Gastroesophageal sphincter (tissue), 4 donors: ENCODE measurements at places on chromosomes 6 and 20. TPM values are rescaled to one million over a fixed set of nuclear protein-coding genes. Genes with fewer than 3 reads are reported as not detected.

DNA sequence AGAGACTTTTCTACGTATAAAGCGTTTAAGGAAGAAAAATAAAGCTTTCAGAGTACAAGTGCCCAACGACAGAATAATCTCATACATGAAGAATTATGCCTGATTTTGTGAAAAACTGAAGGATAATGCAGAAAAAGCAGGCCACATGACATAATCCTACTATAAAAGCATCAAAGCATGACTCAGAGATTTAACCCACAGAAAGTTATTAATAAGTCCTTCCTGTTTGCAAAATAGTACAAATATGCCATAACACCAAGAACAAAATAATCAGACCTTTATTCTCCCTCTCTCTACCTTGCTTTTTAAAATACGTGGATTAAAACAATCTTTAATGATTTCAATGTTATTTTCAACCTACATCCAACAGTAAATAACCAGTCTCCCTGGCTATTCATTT lies 118.6 kb upstream of the BCLAF1 start:
- no peak for ATAC-seq

The SLC52A3 gene
- 1.7 TPM for total RNA-seq

GRCh38 chr6:40871424-40871823 lies 167.6 kb downstream of the UNC5CL start:
- no peak for ATAC-seq

The LY6G6D gene
- not detected for total RNA-seq

DNA sequence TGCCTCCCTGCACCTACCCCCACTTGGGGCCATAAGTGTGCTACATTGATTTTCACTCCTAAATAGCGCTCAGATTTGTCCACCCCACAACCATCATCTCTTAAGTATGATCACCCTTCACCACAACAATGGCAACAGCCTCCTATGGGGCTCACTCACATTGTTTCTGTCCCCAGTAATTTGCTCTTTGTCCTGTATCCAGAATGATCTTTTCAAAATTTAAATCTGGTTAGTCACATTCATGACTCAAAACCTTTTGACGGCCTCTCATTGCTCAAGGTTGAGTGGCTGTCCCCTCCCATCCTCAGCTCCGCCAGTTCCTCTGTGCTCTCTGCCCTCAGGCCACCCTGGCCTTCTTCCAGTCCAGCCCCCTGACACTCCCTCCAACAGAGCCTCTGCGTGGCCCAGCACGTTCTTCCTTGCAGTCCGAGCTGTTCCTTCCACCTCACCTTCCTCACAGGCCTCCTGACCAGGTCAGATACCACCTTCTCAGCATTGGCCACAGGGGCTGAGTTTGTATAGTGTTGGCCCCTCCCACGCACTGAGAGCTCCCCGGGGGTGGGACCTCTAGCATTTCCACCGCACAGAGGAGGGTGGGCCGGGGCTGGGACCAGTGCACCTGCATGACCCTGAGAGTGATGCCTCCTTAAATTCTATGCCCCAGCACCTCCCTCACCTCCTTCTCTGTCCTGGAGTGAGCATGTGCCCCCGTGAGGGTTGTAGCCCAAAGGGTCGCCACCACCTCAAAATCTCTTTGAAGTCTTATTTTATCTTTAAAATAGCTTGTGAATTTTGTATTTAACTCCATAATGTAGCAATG lies 2.4 kb upstream of the PPP1R3G start:
- no peak for ATAC-seq

GRCh38 chr6:131051341-131051740 lies 11.7 kb downstream of the EPB41L2 start:
- ATAC-seq = no peak

The MACROD2 gene
- 4.0 TPM for total RNA-seq

GRCh38 chr20:17560344-17561074 lies 9.4 kb upstream of the DSTN start:
- ATAC-seq = no peak

DNA sequence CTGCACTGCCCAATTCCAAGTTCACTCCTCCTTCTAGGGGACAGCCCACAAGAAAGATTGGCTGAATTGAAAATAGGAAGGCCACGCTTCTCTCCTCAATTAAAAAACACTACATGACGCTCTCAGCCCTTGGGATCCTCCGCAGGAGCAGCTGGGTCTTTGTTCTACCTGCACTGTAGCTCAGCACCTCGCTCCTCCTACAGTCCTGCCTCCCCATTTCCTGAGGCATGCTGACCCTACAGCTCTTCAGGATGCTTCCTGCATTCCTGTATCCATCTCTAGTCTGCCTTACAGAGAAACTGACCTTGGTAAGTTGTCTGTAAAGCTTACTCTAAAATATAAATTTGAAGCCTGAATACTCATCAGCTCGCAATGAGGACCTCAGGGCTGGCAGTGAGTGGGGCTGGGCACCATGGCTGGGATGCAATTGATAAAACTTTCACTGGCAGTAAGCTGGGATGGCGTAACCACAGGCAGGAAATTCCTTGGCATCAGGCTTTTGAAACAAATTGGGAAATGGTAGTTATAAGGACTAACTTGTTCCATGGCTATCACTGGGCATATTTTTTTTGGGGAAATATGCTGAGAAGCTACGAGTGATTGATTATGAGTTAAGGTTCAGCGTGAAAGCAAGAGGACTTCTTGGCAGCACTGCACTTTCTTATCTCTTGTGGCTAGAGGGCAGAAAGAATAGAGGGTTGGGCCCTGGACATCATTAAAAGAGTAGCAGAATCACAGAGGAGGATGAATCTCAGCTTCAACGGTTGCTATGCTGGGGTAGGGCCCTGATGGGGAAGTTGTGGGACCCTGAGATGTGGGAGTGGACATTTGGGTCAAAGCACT lies 11.7 kb upstream of the SIRPB1 start:
- ATAC-seq = no peak

The MAN1A1 gene
- total RNA-seq = 73.3 TPM

The HLA-DPA1 gene
- total RNA-seq = 125 TPM

DNA sequence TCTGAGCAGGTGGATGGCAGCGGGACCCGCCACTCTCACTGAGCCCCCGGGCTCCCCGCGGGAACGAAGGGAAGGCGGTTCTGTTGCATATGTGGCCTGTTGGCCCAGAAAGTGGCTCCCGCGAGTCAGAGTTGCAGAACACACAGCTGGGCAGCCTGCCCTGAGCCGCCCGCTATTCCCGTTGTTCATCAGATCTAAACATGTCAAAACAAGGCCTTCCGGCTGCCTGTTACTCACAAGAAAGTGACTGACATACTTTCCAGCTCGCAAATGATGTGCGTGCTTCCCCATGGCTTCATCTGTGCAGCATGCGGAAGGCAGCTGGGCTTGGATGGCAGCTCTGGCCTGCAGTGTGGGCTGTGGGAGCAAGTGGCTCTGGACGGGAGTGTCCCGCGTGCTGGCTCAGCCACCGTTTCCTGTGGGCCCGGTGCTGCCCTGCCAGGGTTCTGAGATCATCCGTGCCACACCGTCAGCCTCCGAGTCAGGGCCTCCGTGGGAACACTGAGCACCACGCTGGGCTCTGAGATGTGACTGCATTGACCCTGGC lies 227.3 kb downstream of the ERMARD start:
- ATAC-seq = no peak

GRCh38 chr6:150987371-150987828 lies 121.9 kb downstream of the MTHFD1L start:
- no peak for ATAC-seq

DNA sequence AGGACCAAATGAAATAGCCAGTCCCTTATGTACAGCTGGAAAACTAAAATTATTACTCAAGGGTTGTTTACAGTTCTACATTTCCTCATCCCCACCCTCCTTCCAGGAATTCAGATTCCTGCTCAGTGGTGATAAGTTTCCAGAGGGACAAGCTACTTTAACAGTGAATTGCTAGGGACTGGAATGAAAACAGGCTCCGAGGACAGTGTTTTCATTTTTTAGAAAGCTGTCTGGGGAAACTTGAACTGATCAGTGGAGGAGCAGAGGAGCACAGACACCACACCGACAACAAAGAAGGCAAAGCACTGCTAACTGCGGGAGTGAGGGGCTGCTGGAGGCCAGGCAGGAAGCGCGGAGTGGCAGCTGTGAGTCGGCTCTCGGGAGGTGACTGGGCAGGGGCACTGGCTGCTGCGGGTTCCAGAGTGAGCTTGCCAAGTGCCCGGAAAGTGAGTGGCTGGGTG lies 322.2 kb downstream of the ESR1 start:
- ATAC-seq = peak; percentile 80

DNA sequence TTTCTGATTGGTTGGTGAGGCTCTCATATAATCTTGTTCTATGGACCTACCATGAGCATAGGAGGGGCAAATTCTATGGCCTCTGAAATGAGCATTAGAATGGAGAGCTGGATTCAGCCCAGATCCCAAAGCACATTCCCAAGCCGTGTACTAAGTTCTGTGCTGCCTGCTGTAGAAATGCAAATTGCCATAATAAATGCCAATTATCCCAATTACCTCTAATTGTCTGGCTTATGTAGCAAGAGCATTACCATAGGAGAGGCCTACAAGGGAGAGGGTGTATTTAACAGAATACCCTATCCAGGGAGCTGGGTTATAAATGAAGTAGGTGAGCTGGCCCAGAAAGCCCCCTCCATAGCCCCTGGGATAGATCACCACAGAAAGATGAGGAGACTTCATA lies 126.8 kb downstream of the LRFN2 start:
- ATAC-seq = no peak

GRCh38 chr20:44071057-44071456 lies 115.9 kb downstream of the JPH2 start:
- no peak for ATAC-seq

DNA sequence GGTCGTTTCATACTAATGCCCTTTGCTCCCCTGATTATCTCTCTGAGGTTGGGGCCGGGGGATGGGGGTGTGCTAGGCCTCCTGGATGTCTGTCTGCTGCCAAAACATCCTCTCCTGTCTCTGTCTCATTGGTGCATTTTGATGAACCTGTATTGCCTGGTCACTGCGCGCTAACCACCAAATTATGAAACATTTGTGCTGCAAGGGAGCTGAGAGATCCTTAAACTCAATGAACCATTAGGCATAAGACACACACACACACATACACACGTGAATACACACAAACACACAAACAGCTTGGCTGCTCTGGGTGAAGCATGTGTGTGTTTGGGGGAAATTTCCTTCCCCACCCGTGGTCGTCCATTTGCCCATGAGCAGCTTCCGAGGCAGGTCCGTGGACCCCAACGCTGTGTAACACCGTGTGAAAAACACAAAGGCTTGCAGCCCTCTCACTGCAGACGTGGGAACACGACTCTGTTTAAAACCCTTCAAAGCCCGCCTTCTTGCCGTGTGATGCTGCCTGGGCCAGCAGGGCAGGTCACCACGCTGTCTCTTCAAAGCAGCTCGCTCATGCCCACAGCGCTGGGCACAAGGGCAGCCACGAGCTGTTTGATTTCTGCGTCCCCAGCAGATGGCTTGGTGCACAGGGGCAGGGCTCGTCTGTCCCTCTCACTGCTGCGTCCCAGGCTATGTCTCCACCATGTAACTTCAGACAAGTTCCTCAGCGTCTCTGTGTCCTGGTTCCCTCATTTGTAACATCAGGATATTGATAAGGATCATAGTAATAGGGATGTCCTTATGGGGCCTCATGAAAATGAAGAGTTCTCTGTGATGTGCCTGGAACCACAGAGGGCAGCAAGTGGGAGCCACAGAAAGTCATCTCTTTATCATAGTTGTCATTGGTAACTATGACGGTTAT lies 96.8 kb downstream of the CDH26 start:
- no peak for ATAC-seq

The MCM9 gene
- total RNA-seq = 25.7 TPM

The RFX6 gene
- total RNA-seq = not detected

The CD164 gene
- 87.2 TPM for total RNA-seq

The TEAD3 gene
- total RNA-seq = 68.1 TPM

DNA sequence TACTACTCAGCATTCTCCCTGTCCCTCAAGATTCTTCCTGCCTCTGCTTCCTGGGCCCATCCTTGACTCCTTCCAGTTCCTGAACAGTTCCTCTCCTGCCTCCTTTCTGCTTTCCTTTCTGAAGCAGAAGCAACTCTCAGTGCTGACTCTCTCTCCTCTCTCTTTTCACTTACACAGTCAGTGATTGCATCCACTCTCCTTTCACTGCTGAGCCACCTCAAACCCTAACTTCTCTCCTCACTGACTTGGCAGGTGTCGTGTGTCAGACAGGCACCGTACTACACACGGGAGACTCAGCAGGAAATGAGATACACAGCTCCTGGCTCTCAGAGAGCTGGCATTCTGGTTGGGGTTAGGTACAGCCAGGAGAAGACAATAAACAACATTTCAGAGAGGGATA lies 5.6 kb downstream of the ABHD16A start:
- no peak for ATAC-seq

The SOX18 gene
- 4.4 TPM for total RNA-seq

DNA sequence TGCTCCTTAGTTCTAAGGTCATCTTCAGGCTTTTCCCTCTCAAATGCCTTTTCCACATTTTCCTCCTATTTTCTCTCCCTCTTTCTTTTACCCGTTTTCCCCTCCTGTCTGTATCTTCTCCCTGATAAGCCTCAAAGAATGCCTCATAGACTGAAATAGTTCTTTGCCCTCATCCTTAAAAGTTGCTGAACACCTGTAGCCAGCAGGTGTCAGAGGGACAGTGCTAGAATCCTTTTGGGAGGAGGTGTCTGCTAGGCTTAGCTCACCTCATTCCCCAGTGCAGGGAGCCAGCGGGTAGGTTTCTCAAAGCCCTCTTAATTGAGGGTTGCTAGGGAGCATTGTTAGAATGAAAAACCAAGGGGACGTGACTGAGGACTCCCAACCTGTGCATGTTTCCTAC lies 204.0 kb downstream of the TSHZ2 start:
- no peak for ATAC-seq

The HTR1E gene
- 0.93 TPM for total RNA-seq

DNA sequence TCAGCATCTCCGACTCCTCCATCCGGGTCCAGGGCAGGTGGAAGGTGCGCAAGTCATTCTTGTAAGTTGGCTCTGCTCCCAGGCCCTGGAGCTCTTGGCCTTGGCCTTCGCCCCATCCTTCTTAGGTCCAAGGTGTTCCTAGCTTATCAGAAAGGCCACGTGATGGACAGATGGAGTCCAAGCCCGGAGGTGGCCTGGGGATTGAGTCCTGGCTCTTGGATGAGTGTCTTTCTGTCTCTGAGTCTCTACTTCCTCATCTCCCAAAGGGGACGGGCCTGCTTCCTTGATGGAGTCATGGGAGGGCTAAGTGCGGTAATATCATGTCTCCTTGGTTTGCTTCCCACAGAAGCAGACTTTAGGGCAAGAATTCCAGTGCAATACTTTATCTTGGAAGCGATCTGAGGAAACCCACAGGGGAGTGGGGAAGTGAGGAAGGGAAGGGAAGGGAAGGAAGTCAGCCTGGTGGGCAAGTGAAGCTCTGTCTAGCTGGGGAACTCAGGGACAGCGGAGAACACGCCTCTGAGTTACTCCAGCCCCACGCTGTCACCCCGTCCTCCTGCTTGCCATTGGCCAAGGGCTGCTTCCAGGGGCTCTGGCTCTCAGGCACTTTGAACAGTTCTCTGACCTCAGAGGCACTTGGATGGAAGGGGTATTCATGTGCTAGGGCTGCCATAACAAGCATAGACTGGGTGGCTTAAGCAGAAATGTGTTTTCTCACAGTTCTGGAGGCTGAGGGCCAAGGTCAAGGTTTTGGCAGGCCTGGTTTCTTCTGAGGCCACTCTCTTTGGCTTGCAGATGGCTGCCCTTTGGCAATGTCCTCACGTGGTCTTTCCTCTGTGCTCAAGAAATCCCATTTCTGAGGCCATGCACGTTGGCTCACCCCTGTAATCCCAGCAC lies 4.8 kb downstream of the LBP start:
- peak; percentile 73 for ATAC-seq

- ATAC-seq = no peak
Observed at GRCh38 chr6:15384901-15385300, 139.0 kb downstream of the JARID2 start.

- ATAC-seq = no peak
Observed at GRCh38 chr6:71499667-71500066, 211.1 kb downstream of the OGFRL1 start.

GRCh38 chr6:35465646-35466045 lies 2.6 kb upstream of the RPL10A start:
- ATAC-seq = no peak

GRCh38 chr6:158230967-158231550 lies 62.9 kb downstream of the GTF2H5 start:
- ATAC-seq = no peak
